T-cell (primary cell): ENCODE measurements at places on chromosomes 2 and 18. TPM values are rescaled to one million over a fixed set of nuclear protein-coding genes. Genes with fewer than 3 reads are reported as not detected.

DNA sequence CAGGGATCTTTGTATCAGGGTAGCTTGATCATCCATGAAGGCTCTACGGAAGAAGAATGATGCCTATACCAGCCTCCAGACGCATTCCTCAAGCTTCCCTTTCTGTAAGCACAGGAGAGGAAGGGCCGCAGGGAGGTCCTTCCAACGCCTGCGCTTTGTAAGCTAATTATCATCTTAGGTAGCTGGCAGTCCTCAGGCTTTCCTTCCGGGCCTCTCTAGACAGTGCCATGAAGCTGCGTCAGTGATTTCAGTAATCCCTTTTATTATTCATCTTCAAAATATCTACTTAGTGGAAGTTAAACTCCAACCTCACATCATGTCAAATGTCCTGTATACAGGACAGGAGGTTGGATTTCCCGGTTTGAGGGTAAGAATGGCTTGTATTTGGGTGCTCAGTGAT lies 92.3 kb downstream of the ETAA1 start:
- no peak for DNase-seq

DNA sequence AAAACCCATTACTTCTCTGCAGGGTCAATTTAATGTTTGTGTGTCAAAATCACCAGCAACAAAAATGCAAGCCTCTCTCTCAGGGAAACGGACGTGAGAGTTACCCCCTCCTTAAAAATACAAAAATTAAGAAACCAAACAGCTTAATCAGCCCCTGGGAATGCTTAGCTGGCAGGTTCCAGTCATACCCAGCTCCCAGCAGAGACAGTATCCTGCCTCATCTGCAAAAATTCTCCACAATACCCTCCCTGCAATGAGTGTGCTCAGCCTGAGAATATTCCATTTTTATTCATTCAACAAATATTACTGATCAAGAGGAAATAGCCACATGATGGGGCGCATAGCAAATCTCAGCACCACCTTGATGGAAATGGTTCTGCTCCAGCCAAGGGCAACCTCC lies 36.3 kb downstream of the ST8SIA5 start:
- DNase-seq: no peak

Gene EML6
- total RNA-seq: 2.1 TPM

Gene TRPM8
- total RNA-seq: not detected

GRCh38 chr2:46164529-46165301 lies 132.5 kb upstream of the EPAS1 start:
- DNase-seq: no peak

DNA sequence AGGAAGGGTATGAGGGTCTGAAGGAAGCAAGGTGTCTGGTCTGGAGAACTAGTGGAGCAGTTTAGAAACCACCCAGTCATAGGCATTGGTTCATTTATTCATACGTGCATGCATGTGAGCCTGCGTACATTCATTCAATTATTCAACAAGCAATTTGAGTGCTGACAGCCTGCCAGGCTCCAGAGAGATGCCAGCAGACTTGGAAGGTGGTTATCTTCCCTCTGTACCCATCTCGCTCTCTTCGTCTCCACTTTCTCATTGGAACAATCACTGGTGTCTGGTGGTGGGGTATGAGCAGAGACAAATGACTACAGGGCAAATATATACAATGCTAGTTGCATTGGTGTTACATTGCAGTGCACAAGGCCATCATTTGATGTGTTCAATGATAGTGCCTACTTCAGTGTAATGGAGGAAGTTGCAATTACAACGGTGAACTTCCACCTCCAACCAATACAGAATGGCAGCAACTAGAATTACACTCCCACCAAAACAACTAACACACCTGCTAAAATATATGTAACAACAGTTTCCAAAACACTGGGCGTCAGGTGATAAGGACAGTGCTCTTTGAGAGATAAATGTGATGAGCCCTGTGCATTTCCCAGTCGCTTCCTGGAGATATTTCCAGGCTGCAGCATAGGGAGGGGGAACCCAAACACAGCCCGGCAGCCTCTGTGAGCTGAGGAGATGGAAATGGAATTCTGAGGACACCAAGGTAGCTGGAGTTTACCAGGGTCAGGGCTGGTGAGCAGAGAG lies 32.6 kb upstream of the CNGA3 start:
- DNase-seq: no peak

DNA sequence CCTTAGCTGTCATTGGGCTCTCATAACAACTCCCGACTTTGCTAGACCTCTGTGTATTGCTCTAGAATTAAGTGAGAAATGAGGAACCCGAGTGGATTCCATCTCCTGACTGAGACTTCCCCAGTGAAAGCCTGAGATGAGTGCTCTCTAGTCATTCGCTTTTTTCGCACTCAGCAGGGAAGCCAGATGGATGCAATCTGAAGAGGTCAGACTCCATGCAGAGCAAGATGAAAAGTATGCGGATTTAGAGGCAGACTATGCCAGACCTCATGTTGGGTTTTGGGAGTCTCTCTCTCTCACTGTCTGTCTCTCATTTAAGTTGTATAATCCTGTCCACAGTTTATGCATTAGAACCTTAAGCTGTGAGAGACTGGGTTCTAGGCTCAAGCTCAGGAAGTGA lies 88.6 kb downstream of the SLC5A7 start:
- no peak for DNase-seq
